Astrocyte of the cerebellum (primary cell): ENCODE measurements at places on chromosomes 3 and 15.

- no peak for DNase-seq
Observed at GRCh38 chr3:195195321-195196209, 75.4 kb downstream of the XXYLT1 start.

- no peak for DNase-seq
Observed at GRCh38 chr3:127216415-127217261, 23.7 kb downstream of the PRR23E start.

GRCh38 chr3:58824777-58825176 is 158.2 kb upstream of the FAM3D start:
- DNase-seq: no peak

DNA sequence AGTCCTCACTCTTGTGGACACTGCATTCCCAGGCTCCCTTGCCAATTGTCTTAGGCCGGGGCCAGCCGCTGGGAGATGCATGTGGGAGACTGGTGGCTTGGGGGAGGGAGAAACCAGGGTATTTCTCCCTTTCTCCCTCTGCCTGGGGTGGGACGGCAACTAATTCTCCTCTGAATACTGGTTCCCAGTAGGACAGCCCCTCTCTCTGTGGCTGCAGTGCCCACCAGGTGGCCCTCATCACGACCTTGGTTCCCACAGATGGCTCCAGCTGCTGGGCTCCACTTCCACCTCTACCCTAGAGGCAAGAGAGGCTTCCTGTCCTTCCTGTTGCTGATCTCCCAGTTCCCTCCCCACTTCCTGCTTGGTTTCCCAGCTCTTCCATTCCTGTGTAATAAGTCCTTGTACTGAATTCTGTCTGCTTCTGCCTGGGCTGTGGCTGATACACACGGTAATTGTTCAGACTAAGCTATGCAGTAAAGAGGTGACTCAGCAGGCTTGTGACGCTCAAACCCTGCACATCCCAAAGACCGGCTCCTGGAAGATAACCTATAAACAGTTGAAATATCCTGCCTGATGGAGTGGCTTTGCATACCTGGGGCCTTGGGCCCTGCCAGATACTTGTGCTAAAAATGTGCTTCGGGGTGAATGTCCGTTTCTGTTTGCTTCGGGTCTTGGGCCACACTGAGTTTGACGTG is 20.4 kb upstream of the COPG1 start:
- DNase-seq: no peak

DNA sequence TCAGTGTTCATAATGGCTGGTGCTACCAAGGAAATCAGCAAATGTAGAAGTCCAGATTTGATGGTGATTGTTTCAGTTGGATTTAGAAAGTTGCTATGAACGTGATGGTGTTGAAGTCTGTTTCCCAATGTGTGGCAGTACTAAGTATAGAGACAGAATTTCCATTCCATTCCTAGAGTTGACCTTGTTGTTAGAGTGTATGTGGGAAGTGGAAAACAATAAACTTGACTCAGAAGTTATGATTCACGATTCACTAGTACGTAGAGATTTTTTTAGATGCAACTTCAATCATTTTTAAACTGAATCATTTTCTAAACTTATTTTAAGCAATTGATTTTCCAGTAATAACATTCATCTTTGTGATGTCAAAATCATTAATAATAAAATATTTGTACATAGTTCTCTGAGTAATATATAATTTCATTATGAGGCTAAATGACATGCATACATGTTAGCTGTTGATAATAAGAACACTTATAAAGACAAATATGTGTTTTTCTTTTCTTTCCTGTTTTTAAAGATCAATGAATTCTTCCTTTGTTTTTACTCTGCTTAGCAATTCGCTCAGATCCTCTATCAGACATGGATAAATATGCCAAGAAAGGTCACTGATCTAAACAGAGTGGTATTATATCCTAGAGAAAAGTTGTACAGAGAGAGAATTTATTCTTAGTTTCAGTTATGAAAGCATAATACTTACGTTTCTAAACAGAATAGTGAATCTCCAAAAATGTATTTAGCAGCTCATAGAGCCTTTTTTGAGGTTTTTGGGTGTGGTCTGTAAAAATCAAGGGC is 108.8 kb upstream of the GPR149 start:
- no peak for DNase-seq

DNA sequence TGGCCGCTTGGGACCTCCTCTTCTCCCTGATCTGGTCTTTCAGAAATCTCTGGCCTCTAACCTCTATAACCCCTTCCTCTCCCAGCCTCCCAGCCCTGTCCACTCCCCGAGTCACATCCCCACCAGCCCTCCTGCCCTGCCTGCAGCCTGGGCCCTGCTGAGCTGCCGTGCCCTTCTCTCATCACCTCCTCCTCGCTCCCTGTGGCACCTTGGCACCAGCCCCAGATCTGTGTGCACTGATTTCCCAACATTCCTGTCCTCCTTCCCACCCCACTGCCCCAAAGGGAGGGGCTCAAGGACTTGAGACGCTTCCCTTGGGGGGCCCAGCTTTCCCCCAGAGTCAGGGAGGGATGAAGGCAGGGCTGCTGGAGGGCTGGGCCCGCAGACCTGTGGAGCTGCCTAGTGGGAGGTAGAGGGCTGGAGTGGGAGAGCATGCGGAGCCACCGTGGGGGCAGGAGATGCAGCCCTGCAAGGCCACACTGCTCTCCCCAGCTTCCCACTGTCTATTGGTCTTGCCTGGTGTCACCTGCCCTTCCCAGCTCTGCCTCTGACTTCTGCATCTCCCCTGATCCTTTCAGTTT is 42.7 kb downstream of the EXOG start:
- no peak for DNase-seq

GRCh38 chr3:195107593-195107992 is 163.4 kb downstream of the XXYLT1 start:
- no peak for DNase-seq

GRCh38 chr3:16496408-16497222 is 16.9 kb downstream of the RFTN1 start:
- DNase-seq: no peak

DNA sequence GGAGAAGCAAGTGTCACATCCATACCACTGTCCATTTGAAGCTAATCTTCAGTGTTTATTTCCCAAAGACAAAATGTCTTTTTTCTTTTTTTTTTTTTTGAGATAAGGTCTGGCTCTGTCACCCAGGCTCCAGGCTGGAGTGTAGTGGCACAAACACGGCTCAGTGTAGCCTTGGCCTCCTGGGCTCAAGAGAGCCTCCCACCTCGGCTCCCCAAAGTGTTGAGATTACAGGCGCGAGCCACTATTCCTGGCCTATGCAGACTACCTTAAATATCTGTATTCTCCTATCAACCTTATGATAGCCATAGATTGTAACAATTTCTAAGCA is 27.7 kb upstream of the VPS33B start:
- no peak for DNase-seq
